ENCODE measurements at places on chromosomes 16 and 17.
A peak's percentile ranks its signal among the peaks of the same experiment; 100 is the strongest.

GRCh38 chr16:26078716-26079355 is 387.1 kb downstream of the HS3ST4 start:
- no peak for DNase-seq

GRCh38 chr17:60506312-60506711 is 19.7 kb downstream of the APPBP2 start:
- no peak for DNase-seq

- no peak for DNase-seq
Measured at GRCh38 chr17:75729351-75729750, 8.1 kb downstream of the ITGB4 start.

DNA sequence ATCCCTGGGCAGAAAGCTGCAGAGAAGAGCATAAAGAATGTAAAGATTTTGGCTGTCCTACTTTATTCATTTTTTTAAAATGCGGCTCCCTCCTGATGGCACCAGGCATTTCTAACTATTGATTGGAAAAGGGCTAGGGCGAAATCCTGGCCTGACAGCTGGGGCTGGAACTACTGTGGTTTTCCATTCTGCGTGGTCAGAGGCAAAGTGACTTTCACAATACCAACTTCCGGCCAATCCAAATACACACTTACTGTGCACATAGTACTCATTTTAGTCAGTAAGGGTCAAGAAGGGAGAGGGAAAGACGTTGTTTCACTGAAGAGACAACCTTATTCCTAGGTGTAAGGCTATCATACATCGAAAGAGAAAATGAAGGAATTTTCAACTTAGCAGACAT is 113.8 kb upstream of the PMFBP1 start:
- DNase-seq: no peak

- DNase-seq: no peak
Measured at GRCh38 chr16:57405097-57405496, 530 bp downstream of the CCL17 start.

DNA sequence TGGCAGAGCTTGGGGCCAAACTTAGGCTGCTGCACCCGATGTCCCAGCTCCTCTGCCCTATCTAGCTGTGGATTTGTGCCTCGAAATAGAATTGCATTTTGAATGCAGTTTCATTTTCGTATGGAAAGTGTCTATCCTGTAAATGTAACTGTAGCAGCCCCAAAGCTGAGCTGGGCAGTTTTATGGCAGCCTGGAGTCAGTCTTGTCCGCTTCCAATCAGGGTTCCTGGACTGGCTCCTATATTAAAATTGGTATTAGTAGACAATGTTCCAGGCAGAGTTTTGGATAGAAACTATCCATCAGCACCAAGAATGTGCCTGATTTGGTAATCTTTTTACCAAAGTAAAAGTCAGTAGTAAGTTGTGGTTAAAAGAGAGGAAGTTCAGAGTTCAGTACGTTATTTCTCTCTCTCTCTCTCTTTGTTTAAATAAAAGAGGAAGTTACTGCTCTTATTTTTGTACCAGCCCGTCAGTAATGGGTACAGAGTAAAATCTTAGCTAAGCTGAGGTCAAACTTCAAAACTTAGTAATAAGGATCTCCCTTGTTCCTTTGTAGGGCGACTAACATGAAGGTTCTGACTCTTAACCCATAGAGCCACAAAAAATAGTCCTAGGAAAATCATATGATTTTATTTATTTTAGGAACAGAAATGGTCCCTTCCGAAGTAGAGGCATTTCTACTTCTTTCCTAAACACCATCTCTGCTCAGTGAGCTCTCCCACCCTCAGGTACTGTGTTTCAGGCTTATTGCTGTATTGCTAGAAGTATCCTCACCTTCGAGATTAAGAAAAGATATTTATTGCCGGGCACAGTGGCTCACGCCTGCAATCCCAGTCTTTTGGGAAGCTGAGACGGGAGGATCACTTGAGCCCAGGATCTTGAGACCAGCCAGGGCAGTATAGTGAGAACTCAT is 28.0 kb downstream of the PRKCB start:
- no peak for DNase-seq

DNA sequence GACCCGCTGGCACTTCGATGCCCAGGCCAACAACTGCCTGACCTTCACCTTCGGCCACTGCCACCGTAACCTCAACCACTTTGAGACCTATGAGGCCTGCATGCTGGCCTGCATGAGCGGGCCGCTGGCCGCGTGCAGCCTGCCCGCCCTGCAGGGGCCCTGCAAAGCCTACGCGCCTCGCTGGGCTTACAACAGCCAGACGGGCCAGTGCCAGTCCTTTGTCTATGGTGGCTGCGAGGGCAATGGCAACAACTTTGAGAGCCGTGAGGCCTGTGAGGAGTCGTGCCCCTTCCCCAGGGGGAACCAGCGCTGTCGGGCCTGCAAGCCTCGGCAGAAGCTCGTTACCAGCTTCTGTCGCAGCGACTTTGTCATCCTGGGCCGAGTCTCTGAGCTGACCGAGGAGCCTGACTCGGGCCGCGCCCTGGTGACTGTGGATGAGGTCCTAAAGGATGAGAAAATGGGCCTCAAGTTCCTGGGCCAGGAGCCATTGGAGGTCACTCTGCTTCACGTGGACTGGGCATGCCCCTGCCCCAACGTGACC is 5.0 kb downstream of the WFIKKN2 start:
- no peak for DNase-seq

GRCh38 chr16:73152386-73153125 is 104.6 kb upstream of the ZFHX3 start:
- peak; percentile 63 for DNase-seq

DNA sequence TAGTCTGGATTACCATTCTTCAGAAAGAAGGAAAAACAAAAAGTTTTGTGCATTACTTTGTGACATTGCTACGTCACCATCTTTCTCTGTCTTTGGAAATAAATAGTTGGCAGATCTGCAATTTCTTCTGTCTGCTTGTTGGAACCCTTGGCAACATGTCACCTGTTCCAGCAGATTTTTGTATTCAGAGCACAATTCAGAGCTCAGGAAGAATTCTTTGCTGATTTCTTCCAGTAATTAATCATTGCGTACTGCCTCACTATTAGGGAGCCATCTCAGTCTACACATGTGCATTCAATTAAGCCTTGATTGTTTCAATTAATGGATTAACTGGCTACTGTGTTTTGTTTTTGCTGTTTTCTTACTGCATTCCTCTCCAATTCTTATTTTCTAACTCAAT is 467.2 kb downstream of the CDH8 start:
- no peak for DNase-seq

DNA sequence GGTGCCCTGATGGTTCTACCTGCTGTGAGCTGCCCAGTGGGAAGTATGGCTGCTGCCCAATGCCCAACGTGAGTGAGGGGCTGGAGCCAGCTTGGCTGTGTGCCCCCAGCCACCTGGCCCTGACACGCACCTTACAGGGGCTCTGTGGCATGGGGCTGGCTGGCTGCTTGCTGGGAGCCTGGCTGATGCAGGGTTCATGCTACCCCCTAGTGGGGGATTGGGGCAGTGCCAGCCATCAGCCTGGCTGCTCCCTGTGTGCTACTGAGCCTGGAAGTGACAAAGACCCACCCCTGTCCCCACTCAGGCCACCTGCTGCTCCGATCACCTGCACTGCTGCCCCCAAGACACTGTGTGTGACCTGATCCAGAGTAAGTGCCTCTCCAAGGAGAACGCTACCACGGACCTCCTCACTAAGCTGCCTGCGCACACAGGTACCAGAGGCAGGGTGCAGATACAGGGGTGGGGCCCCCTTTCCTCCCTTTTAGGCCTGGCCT is 5.7 kb downstream of the GRN start:
- DNase-seq: peak; percentile 80

DNA sequence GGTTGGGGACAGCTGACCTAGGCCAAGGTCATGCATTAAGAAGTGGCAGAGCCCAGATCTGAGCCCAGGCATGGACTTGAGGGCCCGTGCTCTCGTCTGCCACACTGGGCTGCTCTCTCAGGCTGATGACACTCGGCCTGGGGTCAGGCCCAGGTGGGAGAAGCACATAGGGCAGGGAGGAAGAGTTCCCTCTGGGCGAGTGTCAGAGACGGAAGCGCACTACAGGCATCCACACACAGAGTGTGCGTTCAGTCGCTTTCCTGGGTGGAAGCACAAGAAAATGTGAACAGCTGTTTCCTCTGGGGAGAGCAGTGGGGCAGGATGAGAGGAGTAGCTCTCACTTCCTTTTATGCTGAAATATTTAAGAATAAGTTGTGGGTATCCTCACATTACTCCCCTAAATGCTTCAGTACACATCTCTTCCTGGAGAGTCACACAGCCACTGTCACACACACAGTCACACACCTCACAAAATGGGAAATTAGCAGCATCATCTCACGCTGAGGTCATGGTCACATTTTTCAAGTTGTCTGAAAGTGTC is 59.7 kb downstream of the B9D1 start:
- DNase-seq: no peak

- no peak for DNase-seq
Measured at GRCh38 chr17:59409336-59410048, 78.0 kb downstream of the YPEL2 start.

GRCh38 chr16:23131931-23132621 is 17.2 kb downstream of the USP31 start:
- no peak for DNase-seq

GRCh38 chr16:11076259-11077018 is 132.1 kb downstream of the CLEC16A start:
- peak; percentile 15 for DNase-seq

DNA sequence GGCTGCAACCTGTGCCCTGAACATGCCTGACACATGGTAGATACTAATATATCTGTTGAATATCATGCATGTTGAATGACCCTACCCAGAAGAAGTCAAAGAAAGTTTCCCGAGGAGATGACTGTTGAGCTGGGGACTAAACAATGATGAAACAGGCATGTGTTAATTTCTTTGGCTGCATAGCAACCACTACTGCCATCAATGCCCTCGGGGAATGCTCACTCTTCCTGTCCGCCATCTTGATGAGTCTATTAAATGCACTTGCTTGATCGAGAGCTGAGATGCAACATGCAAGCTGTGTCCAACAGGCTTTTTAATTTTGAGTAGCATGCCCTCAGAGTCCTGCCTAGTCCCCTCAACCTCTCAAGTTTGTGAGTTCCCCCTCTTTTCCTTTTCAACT is 31.3 kb downstream of the GRIN2A start:
- DNase-seq: no peak

DNA sequence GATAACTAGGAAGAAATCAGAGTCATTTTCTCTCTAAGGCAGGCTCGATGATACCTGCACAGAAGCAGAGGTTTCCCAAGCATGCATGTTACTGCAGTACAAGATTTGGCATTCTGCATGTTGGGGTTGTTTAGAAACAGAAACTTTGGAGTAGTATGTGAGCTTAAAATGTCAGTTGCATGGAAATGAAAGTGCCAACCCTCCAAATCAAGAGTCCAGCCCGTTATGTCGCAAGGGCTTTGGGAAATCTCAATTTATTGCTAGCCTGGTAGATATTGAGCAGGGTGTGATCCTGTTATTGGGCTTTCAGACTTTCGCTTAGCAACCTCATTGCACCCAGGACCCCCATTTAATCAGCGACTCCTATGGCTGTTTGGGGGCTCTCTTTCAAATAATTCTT is 490.8 kb downstream of the MAF start:
- DNase-seq: no peak

DNA sequence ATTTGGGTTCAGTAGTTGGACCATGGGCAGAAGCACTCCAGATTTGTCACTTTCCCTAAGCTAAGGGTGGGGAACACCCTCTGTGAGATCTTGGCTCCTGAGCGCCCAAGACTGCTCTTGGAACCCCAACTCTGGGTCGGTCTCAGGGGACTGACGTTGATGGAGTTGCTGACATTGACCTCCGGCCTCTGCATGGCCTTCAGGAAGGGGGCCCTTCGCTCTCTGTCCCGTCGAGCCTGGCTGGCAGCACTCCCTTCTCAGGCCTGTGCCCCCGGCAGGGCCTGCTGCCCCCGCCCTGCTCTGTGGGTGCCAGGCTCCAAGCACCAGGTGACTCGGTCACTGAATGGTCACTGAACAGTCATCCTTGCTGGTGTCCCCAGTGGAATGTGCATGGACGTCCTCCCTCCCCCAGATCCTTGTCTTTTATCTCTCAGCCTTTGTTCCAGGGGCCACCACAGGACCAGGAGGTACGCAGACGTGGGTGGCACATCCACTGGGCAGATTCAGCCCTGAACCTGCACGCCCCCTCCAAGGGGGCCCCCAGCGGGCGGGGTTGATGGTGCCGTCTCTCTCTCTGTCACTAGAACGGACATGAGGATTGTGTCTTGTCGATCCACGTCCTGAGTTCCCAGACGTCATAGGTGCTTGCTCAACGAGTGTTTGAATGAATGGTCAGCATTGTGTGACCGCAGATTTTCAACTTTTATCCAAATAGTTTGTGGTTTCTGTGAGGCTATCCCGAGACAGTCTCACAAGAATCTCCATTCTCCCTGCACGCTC is 314.5 kb downstream of the SEC14L1 start:
- no peak for DNase-seq

DNA sequence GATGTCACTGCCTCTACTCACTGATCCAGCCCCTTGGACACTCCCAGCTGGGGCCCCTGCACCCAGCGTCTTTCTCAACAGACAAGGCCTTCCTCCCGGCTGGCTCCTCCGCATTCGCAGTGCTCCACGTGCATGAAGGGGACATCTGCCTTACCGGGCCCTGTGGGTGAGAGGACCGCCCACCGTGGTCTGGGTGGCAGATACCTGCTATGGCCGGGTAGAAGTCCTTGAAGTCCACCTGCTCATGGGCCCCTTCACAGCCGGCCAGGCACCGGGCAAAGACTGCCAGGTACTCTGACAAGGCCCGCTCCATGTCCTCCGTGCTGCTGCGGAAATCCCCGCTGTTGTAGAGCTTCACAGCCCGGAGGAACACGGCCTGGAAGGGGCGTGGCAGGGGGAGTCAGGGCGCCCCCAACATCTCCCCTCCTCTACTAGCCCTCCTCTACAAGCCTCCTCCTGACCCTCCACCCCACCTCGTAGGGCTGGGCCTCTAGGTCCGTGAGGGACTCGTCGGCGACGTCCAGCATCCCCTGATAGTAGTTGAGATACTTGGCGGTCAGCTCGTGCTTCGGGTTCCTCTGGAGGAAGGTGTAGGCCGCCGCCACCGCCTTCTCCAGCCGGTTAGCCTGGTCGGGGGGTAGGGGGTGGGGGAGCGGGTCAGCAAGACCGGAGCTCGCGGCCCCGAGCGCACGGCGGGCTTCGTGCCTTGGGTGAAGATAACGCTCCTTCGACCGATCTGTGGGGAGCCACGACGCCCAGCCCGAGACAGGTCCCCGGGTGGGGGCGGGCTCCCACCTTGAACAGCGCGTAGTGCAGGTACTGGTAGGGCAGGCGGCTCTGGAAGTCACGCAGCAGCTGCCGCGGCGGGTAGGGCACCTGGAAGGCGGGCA is 845 bp downstream of the P3H4 start:
- no peak for DNase-seq

DNA sequence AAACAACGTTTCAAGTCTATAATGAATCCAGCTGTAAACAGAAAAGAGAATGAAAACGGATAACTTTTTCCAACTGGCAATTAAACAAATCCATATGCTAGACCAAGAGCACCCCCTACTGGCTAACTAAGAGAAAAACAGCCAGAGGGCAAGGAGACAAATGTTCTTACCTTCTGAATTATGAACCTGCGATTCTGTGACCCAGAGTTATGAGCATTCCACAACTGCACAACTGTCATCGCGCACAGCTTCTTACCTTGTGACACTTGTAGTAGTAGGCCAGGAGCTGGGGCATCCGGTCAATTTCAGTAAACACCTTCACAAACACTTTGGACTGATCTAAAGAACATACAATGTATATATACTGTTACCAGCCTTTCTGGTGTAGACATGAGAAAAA is 18.6 kb downstream of the COG7 start:
- peak; percentile 67 for DNase-seq

- no peak for DNase-seq
Measured at GRCh38 chr17:76873856-76874255, 5.7 kb downstream of the MGAT5B start.

All from SK-N-DZ (cell line).